ENCODE measurements at places on chromosomes 7 and 10.

DNA sequence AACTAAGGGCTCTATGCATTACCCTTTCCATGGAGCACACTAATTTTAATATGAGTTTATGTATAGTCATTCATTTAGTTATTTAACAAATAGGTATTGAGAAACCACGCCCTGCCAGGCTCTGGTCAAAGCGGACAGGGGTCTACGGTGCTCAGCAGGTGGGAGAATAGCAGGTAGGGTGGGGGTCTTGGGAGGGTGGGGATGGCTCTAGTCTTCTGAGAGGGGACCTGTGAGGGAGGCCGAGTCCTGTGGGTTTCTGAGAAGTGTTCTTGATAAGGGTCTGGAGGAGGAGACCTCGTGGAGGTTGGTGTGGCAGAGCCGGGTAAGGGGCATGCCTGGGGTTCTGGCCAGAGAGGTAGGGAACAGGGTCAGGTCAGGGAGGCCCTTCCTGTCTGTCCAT, 1.1 kb downstream of the WDFY4 start:
- no peak for DNase-seq

DNA sequence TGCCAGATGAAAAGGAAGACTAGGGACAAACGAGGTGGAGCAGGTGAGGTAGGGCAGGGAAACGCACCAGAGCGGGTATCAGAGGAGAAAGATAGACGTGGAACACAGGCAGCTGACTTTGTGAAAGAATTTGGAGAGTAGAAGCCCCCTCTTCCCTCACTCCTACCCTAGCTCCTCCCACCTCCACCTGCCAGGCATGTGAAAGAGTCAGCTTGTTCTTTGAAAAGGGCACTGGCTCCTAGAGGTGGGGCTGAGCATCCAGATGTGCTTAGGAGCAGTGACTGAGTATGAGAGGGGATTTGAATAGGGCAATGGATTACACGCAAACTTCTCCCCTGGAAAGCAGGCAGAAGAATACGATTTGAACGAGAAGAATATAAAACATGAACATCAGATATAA, 174.2 kb upstream of the INHBA start:
- DNase-seq, result no peak

DNA sequence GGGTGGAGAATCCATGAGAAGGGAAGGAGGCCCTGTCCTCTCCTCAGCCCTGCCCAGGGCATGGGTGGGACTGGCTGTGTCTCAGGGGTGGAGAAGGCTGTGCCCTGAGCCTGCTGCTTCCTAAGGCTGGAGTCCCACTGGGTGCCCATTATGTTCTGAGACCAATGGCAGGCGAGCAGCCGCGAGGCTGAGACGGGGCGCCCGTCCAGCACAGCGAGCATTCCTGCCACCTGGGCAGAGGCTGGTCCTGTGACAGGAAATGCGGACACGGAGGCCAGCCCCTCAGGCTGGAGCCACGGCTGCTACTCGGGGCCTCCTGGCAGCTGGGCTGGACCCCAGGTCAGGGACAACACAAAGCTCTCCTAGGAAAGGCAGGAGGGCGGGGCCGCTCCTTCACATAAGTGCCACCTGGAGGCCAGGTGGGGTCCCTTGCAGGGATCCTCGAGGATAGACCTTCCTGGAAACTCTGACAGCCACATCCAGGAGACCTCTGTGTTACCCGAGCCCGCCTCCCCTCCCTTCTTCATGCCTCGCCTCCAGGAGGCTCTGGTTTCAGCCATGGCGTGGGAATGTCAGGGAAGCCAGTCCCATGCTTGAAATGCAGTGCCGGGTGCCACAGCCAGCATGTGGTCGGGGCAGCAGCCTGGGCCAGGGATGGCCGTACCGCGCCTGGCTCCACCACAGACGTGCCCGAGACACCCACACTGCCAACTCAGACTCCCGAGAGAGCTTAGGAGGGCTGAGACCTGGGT, 173.9 kb downstream of the USP6NL start:
- DNase-seq, result no peak

GRCh38 chr10:29596826-29597225, 37.9 kb downstream of the SVIL start:
- DNase-seq, result no peak

DNA sequence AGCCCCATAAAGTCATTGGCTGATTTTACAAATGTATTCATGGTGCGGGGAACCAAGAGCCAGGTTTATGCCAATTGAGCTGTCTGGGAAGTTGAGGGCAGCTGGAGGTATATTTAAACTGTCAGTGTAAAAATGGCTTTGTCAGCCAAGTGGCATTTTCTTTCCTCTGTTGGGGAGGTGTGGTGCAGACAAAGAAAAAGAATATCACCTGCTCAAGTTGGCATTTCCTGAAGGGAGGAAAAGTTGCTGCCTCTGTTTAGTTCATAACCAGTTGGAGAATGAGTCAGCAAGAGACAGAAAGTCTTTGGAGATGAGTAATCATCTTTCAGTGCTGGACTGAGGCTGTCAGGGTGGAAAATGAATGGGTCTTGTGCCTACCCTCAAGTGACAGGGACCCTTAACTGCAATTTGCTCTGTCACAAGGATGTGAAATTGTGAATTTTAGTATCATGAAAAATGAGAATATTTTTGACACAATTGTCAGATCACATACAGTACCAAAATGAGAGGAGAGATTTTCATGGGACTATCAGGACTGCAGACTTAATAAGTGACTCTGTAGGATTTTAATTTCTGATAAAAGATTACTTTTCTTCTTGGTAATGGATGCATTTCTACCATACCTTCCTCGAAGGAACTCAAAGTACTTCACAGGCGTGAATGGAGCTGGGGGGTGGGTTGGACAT, 137.3 kb downstream of the ANLN start:
- DNase-seq, result no peak

GRCh38 chr10:46171661-46172060, 115.1 kb upstream of the ANTXRL start:
- no peak for DNase-seq

- no peak for DNase-seq
Measured at GRCh38 chr7:11709196-11709595, 122.8 kb downstream of the THSD7A start.

GRCh38 chr10:33800545-33800944, 466.1 kb upstream of the NRP1 start:
- DNase-seq, result no peak

DNA sequence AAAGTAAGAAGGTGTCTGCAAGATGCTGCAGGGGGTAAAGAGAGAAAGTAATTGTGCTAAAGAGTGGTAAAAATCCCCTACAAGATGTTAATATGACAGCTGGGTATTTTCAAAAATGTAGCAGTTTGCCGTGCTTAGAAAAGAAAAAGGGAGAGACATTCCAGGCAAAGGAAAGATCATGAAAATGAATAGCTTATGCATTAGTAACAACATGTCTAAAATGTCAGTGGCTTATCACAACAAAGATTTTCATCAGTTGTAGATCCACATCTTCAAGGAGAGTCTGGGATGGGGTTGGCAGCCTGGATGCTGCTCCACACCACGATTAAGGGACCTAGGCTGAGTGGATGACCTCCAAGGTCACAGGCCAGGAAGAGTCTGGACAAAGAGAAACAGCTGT, 920.9 kb downstream of the GRID1 start:
- no peak for DNase-seq
